Aorta (tissue), 5 donors: ENCODE measurements at places on chromosomes 7 and 10.

GRCh38 chr10:60827791-60828488 lies 49.7 kb downstream of the CDK1 start:
- no peak for DNase-seq

GRCh38 chr7:78499283-78499682 lies 700.7 kb downstream of the PHTF2 start:
- DNase-seq: no peak

GRCh38 chr10:31121757-31122577 lies 90.3 kb upstream of the ZNF438 start:
- no peak for DNase-seq

DNA sequence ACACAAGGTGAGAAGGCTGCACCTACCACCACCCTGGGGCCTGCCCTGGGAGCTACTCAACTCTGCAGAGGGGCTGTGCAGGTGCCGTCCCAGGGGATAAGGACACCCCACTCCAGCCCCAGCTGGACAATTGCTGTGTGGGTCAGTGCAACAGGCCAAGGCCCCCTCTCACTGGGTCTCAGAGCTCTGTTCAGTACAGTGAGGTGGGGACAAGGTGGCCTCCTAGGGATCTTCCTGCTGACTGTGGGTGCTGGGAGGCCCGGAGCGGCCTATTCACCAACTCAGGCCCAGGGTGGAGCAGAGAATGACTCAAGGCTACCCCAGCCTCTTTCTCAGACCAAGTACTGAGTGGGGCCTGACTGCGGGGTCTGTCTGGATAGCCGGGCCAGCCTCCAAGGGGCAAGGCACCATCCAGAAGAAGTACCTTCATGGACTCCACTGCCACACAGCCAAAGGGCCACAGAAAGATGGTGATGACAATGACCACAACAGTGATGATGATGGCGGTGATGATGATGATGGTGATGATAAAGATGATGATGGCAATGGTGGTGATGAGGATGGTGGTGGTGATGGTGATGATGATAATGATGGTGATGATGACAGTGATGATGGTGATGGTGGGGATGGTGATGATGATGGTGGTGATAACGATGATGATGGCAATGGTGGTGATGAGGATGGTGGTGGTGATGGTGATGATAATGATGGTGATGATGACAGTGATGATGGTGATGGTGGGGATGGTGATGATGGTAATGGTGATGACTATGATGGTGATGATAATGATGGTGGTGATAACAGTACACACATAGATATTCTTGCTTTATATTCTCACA lies 59.8 kb upstream of the DNAAF5 start:
- peak; percentile 37 for DNase-seq

DNA sequence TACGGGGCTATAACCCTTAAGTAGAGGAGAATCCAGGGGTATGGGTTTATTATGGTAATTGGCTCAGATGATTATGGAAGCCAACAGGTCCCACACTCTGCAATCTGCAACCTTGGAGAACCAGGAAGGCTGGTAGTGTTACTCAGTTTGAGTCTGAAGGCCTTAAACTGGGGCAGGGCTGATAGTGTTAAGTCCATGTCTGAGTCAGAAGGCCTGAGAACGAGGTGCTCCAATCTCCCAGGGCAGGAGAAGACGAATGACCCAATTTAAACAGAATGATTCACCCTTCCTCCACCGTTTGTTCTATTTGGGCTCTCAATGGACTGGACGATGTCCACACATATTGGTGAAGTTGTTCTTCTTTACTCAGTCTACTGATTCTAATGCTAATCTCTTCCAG lies 244.5 kb upstream of the PTER start:
- no peak for DNase-seq

- DNase-seq: no peak
Measured at GRCh38 chr10:83425306-83425705, 714.0 kb upstream of the GHITM start.

DNA sequence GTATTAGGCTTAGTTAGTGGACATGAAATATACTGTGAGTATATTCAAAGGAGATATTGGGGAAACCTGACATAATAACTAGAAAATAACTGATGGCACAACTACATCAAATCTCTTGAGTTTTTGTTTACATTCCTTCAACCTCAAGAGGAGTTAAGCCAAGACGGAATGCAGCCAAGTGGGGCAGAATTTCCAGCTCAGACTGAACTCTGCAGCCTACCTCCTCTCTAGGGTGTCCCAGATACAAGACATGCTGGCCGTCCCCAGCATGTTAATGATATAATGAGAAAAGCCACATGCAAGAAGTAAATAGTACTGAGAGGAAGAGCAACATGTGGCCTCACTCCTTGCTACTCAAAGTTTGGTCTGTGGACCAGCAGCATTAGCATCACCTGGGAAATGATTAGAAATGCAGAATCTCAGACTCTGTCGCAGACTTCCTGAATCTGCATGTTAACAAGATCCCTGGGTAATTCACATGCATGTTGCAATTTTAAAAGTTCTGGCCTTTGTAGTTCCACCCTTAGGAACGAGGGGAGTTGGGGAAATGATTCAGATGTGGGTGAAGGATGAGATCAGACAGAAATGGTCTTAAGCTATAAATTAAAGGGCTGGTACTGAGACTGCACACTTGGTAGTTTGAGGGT lies 118.4 kb upstream of the CACUL1 start:
- DNase-seq: no peak
